ENCODE measurements at places on chromosomes 12 and 14.

GRCh38 chr12:1993341-1993740 lies 10.9 kb downstream of the DCP1B start:
- DNase-seq = no peak

GRCh38 chr14:69387311-69387710 lies 10.8 kb downstream of the ERH start:
- DNase-seq = no peak

GRCh38 chr12:2378835-2379330 lies 326.1 kb downstream of the CACNA1C start:
- no peak for DNase-seq

GRCh38 chr14:61608245-61609165 lies 86.8 kb upstream of the HIF1A start:
- DNase-seq = peak; percentile 95

DNA sequence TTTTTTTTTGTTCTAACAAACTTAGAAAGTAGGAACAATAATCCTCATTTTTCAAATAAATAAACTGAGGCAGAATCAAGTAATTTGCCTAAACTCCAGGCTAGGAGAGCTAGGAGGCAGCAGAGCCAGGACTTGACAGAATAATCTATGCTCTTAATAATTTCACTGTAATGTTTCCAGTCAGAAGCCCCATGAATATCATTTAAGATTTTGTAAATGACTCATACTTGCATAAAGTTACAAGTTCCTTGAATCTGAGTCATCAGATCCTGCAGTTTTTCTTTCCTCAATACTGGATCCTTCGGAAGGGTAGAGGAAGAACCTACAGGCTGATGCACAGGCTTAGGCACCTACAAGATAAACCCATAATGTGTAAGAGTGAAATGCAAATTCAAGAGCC lies 29.0 kb downstream of the CAPRIN2 start:
- no peak for DNase-seq

GRCh38 chr14:76056128-76056527 lies 70.6 kb downstream of the IFT43 start:
- DNase-seq = no peak

- DNase-seq = no peak
These were observed 12.9 kb downstream of the HECTD1 start for GRCh38 chr14:31194661-31195060.

DNA sequence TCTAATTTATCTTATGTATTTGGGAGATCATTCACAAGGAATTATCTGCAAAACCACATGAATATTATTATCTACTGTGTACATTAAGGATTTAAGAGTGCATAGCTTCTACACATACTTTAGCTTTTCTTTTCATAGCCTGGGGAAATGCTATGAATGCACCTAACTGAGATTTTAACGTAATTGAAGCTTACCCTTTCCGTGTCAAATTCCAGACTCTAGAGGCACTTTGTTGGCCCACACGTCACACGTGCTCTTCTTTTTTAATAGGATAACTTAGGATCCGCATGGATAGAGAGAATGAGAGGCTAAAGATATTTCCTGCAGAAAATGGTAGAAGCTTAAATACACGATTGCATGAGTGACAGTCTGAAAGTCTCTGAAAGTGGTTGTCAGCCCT lies 481.1 kb downstream of the PCNX1 start:
- DNase-seq = no peak

GRCh38 chr12:44873898-44874297 lies 2.2 kb downstream of the NELL2 start:
- peak; percentile 44 for DNase-seq

DNA sequence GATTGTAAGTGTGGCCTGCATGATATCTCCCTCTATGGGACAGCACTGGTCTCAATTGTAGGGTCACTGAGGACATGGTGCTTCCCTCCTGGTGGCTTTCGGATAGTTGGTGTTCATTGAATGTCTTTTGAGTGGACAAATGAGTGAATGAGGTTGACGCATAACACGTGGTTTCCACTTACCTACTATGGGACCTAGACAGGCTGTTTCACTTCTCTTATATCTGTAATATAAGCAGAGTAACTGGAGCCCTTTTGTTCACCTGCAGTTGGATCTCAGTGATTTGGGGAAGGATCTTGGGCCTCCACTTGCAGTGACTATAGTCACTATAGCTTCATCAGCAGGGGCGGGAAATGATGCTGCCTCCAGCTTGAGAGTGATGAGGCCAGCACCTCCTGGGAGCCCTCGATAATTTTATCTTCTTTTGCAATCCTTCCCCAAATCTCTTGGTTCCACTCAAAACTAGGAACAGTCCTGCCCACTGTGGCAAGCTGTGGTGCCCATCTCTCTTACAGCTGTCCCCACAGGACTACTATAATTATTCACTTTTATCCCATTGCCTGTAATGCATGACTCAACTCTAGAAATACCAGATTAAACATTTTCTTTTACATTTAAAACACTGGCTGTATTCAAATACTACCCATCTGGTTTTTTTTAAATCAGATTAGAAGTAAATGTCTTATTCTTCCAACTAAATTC lies 242.9 kb downstream of the CHST11 start:
- no peak for DNase-seq

- no peak for DNase-seq
These were observed 111.4 kb downstream of the ZFP36L1 start for GRCh38 chr14:68681256-68682011.

DNA sequence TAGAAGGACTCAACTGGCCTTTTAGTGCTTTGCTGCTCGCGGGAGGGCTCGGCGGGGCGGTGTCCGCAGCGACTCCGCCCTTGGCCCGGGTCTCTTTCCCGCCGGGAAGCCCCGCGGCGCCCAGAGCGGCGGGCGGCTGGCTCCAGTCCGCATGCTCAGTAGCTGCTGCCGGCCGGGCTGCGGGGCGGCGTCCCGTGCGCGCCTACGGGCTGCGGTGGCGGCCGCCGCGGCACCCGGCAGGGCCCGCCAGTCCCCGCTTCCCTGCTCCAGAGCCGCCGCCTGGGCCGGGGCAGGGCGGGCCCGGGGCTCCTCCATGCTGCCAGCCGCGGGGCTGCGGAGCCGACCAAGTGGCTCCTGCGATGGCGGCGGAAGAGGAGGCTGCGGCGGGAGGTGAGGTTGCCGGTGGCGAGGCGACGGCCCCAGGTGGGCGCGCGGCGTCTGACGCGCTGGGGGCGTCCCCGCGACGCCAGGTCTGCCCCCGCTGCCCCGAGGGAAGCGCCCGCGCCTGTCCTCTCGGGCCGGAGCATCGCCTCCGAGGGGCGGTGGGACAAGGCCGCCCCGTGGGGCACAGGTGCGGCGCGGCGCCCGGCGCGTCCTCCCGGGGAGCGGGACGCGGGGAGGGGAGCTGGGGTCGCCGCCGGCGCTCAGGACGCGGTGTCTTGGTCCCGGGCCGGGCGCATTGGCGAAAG lies at the start of gene BMAL2:
TSS of gene BMAL2 (plus strand) at position 123 of the 689 bp plus-strand sequence. CDS start at position 360, 237 bp downstream.
- no peak for DNase-seq

- no peak for DNase-seq
These were observed 67.4 kb downstream of the PHLDA1 start for GRCh38 chr12:75964150-75964549.

DNA sequence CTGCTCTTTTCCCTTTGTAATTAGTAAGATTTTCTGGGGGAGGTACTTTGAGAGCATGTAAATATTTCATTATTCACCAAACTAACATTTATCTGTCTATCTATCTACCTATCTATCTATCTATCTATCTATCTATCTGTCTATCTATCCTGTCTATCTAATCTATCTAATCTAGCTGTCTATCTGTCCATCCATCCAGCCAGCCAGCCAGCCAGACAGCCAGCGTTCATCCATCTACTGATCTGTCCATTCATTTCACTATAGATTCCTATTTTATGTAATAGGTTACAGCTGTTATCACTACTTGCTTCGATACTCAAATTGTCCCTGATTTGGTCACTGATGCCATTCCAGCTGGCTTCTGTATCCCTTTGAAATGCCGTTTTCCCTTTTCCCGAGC lies 67.9 kb downstream of the PRMT8 start:
- DNase-seq = no peak

DNA sequence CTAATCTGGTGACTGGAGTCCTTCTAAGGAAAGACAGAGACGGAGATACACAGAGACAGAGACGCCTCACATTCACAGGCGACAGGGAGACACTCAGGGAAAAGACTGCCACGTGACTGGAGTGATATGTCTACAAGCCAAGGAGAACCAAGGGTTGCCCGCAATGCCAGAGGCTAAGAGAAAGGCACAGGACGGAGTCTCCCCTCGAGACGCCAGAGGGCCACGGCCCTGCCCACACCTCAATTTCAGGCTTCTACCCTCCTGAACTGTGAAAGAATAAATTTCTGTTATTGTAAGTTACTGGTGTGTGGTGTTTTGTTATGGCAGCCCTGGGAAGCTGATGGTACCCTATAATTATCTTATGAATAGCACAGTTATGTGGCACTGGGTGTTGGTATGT lies 11.6 kb upstream of the RAN start:
- DNase-seq = no peak

DNA sequence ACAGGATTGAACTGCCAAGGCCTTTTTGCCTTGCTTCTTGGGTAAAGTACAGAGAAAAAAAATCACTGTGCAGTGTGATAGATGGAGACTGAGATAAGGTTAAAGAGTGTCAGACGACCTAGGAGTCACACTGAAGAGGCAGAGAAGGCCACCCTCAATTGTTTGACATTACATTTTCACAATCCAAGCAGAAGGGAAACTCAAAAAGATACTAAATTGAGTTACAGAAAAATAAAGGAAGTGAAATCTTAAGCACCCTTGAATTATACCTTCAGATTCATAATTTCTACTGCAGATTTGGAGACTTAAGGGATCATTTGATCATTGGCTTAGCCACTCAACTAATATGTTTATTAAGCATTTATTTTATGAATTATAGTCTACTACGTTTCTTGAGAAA lies 97.1 kb downstream of the MYF5 start:
- no peak for DNase-seq

Measured in retina (tissue), 1 donor.